ENCODE measurements at places on chromosomes 1 and 21.

DNA sequence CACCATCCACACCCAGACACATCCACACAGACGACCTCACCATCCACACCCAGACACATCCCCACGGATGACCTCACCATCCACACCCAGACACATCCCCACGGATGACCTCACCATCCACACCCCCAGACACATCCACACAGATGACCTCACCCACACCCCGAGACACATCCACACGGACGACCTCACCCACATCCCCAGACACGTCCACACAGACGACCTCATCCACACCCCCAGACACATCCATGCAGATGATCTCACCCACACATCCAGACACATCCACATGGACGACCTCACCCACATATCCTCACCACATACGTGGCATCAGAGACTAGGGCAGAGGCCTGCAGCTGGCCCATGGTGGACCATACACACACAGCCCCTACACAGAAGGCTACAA lies 14.7 kb upstream of the FABP3 start:
- DNase-seq, result no peak

DNA sequence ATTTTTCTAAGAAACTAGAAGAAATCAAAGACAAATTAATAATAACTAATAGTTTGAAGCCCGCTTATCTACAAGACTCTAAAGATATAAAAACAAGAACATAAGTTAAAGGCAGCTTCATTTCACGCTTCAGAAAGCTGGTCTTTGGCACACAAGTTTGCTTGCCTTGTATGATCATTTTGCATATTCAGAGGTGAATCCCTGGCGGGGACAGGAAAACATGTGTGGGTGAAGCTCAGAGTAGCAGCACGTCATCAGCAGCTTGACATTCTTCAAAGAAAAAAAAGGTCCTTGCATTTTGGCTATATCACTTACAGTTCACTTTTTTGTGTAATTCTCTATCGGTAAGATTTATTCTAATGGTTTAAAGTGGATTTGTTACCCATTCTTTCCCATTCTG lies 1911.8 kb downstream of the MRPL39 start:
- no peak for DNase-seq

GRCh38 chr1:181133969-181134418 lies 45.5 kb downstream of the IER5 start:
- no peak for DNase-seq

GRCh38 chr21:42263591-42264131 lies 44.7 kb downstream of the ABCG1 start:
- peak; percentile 80 for DNase-seq

DNA sequence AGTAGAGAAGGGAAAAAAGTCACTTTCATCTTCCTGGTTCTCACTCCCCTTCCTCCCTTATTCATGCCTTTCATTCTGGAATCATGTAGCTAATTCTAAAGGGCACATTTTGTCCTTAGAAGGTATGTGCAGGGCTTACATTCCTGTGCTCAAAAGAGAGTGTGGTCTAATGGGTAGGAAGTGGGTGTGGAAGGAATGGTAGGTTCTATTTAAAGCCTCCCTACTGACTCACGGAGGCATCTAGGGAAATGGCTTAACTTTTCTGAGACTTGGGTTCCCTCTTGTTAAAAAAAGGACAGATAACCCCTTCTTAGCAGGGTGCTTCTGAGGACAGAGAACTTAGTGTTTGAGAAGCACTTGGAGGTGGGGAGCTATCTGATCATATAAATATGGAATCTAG lies 249.3 kb upstream of the DUSP10 start:
- DNase-seq, result no peak
